ENCODE measurements at places on chromosomes 13 and 19.
A peak's percentile ranks its signal among the peaks of the same experiment; 100 is the strongest.

DNA sequence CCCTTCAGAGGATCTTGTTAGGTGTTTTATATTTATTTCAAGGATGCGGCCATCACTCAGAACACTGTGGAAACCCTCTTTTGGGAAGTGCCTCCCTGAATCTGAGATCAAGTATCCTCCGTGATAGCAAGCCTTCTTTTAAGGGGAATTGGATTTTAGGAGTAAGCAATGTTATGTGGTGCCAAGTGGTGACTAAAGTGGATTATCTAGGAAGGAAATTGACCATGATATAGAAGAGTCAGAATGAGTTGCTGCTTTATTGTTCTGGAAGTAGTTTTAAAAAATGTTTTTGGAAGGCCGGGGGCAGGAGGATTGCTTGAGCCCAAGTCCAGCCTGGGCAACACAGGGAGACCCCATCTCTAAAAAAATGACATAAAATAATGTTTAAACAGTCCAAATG is 6.7 kb downstream of the ERCC5 start:
- no peak overlapping the region for H3K4me3 ChIP-seq
- H3K4me1 ChIP-seq: peaks cover 25% of the 10 kb centered on the region
- H3K27me3 ChIP-seq: no peaks in the 10 kb centered on the region
- H3K27ac ChIP-seq: no peak overlapping the region

DNA sequence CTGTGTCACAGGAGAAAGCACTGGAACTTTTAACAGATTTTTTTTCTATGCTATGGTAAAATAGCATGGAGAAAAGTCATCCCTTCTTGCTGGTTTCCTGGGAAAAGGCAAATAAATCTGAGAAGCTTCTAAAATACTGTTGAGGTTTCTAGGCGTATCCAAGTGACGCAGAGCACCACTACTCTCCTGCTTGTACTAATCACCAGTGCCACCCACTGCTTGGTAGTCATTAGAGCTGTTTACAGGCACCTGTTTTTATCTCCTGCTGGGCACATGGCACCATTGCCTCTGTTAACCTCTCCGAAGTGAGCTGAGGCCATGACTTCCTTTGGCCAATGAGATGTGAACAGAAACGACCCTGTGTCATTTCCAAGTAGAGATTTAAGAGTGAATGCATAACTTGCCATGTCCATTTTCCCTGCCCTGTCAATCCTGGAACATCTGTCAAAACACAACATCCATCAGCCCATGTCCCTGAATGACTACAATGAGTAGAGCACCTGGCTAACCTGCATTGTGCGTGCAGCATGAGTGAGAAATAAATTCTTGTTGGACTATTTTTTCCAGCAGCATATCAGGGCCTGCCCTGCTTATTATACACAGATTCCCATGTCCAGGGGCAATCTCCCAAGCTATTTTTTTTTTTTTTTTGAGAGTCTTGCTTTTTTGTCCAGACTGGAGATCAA is 17.3 kb upstream of the OXGR1 start:
- H3K27ac ChIP-seq: no peak overlapping the region
- no peak overlapping the region for H3K4me3 ChIP-seq
- no peaks in the 10 kb centered on the region for H3K36me3 ChIP-seq
- no peak for DNase-seq
- peaks cover 9% of the 10 kb centered on the region for H3K27me3 ChIP-seq

DNA sequence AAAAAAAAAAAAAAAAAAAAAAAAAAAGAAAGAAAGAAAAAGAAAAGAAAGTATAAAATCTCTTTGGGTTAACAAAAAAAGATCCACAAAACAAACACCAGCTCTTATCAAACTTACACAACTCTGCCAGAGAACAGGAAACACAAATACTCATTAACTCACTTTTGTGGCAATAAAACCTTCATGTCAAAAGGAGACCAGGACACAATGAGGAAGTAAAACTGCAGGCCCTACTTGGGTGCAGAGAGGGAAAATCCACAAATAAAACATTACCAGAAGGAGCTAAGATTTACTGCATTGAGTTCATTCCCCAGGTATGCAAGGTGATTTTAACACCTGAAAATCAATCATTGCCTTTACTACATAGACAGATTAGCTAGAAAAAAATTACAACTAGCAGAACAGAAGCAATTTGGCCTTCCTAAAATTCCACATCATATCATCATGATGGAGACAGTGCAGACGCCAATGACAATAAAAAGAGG is 9.6 kb upstream of the CEACAM5 start:
- no peak overlapping the region for H3K4me3 ChIP-seq
- H3K4me1 ChIP-seq: peaks cover 4% of the 10 kb centered on the region
- H3K36me3 ChIP-seq: no peaks in the 10 kb centered on the region

- H3K36me3 ChIP-seq: no peaks in the 10 kb centered on the region
- no peak for DNase-seq
- peaks cover 1% of the 10 kb centered on the region for H3K27me3 ChIP-seq
Measured at GRCh38 chr19:52748336-52748950, 13.6 kb upstream of the ZNF611 start.

DNA sequence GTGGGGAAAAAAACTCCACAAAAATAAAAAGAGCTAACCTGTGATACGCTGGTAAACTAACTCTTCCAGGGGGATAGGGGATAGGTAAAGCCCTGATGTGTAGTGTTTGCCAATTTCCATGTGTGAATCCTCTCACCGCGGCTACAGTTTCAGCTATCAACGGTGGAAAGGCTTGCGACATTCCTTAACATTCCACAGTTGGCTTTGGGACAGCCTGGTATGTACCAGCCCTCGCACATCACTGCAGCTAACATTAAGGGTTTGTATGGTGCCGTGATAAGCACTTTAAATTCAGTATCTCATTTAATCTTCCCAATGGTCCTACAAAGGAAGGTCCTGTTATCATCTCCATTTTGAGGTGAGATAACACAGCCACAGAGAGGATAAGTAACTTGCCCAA is 112.4 kb downstream of the KATNAL1 start:
- DNase-seq: no peak
- H3K4me1 ChIP-seq: peaks cover 7% of the 10 kb centered on the region
- H3K36me3 ChIP-seq: no peaks in the 10 kb centered on the region
- H3K4me3 ChIP-seq: no peak overlapping the region
- H3K27me3 ChIP-seq: no peaks in the 10 kb centered on the region
- H3K27ac ChIP-seq: no peak overlapping the region

DNA sequence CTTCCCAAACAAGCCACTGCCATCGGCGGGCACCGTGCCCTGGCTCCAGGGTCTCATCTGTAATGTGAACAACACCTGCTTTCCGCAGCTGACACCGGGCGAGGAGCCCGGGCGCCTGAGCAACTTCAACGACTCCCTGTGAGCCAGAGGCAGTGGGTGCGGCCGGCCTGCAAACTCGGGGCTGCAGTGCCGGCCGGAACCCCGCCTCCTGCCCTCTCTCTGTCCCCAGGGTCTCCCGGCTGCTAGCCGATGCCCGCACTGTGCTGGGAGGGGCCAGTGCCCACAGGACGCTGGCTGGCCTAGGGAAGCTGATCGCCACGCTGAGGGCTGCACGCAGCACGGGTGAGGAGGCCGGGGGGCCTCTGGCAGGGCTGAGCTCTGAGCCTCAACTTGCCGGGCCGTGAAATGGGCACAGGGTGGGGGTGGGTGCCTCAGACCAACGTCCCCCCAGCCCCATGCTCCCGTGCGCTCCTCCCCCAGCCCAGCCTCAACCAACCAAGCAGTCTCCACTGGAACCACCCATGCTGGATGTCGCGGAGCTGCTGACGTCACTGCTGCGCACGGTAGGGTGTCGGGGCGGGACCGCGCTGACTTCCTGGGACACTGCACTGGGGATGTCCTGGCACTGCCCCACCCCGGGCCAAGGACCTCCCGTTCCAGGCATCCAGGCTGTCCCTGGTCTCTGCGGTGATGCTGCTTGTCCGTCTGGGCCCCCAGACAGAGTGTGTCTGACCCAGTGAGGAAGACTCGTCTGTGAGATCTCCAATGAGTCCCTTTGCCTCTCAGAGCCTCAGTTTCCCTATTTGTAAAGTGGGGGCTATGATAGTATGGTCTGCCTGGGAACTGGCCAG is 2.2 kb downstream of the ABCA7 start:
- H3K4me1 ChIP-seq: peaks cover 30% of the 10 kb centered on the region
- H3K36me3 ChIP-seq: peaks cover 16% of the 10 kb centered on the region
- no peak for DNase-seq
- H3K27me3 ChIP-seq: no peaks in the 10 kb centered on the region
- no peak overlapping the region for H3K27ac ChIP-seq

DNA sequence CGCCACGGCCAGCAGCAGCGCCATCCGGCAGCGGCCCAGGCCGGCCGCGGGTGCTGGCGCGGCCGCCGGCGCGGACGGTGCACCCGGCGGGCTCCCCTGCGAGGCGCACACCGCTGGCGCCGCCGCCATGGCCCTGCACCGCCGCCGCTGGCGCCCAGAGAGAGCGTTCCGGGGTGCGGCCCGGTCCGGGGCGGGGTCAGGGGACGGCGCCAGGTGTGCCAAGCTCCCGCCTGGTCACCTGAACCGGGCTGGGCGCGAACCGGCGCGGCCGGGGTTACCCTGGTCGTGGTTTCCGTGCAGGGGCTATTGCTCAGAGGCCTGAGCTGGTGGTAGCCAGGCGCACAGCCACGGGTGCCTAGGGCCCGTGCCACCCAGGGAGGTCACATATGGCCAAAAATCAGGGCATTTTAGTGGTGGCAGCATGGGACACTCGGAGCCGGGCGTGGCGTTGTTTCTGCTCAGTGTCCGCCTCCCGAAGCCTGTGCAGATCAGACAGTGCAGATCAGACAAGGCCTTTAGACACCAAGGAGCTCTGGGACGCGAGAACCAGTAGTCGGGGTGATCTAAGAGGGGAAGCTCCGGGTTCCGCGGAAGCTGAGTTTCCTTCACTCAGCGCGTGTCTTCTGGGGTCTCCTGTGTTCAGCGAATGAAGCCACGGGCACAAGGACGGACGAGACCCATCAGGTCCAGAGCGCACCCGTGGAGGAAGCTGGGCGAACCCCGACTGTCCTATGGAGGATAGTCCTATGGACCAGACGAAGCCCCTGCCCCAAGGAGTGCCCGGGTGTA is at the start of gene TMEM238:
TSS of gene TMEM238 (minus strand) at position 162 of the 789 bp plus-strand sequence. CDS start at position 129, 33 bp downstream.
- H3K36me3 ChIP-seq: peaks cover 11% of the 10 kb centered on the region
- peak within 1 kb of the TSS; percentile 98 for H3K27ac ChIP-seq
- peaks cover 41% of the 10 kb centered on the region for H3K4me1 ChIP-seq
- DNase-seq: peak; percentile 68
- H3K27me3 ChIP-seq: no peaks in the 10 kb centered on the region
- peak within 1 kb of the TSS; percentile 100 for H3K4me3 ChIP-seq

- H3K27me3 ChIP-seq: no peaks in the 10 kb centered on the region
- no peak for DNase-seq
- no peaks in the 10 kb centered on the region for H3K4me1 ChIP-seq
- no peak overlapping the region for H3K27ac ChIP-seq
Measured at GRCh38 chr13:58879114-58879513, 1247.6 kb downstream of the PCDH17 start.

DNA sequence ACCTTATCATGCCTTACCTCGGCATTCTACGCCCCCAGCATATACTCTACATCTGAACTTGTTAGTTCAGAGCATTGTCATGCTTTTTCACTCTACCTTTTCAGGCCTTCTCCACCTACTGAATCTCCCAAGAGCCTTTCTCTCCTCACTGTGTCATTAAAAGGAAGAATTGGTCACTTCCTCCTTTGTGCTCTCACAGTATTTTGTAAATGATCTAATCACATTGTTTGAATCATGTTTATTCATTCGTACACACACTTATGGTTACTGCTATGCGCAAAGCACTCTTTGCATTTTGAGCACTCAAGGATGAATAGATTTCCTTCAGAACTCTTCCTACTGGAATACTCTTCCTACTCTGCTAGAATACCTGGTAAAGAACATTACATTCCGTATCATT is 15.8 kb upstream of the ELF1 start:
- H3K4me1 ChIP-seq: peaks cover 15% of the 10 kb centered on the region
- H3K36me3 ChIP-seq: no peaks in the 10 kb centered on the region
- no peak overlapping the region for H3K4me3 ChIP-seq
- no peaks in the 10 kb centered on the region for H3K27me3 ChIP-seq

DNA sequence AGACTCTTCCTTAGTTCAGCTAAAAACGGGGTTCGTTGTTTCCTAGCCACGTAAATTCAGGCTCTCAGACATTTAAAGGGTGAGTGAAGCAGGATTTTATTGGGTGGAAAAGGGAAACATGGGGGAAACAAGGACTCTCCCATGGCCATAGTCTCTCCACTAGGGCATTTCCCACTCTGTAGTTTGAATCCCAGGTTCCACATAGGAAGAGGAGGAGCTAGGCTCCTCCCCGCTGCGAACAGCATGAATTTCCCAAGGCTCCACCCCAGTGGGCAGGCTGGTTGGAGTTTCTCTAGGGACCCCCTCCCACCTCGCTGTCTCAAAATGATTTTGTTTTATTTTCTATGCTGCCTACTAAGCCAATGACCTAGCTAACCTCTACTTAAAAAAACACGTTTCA is 2170.8 kb upstream of the PCDH20 start:
- H3K4me1 ChIP-seq: no peaks in the 10 kb centered on the region
- H3K4me3 ChIP-seq: no peak overlapping the region
- DNase-seq: no peak
- H3K27me3 ChIP-seq: no peaks in the 10 kb centered on the region

- no peak overlapping the region for H3K4me3 ChIP-seq
- no peaks in the 10 kb centered on the region for H3K4me1 ChIP-seq
- no peaks in the 10 kb centered on the region for H3K27me3 ChIP-seq
- DNase-seq: no peak
Measured at GRCh38 chr13:109400209-109400608, 386.2 kb downstream of the IRS2 start.

GRCh38 chr19:49779731-49780555 is 13.1 kb downstream of the AP2A1 start:
- peak overlapping the region; percentile 80 for H3K27ac ChIP-seq
- DNase-seq: no peak
- H3K36me3 ChIP-seq: peaks cover 23% of the 10 kb centered on the region
- peak overlapping the region; percentile 59 for H3K4me3 ChIP-seq

- DNase-seq: no peak
- no peaks in the 10 kb centered on the region for H3K4me1 ChIP-seq
- H3K4me3 ChIP-seq: no peak overlapping the region
- H3K36me3 ChIP-seq: no peaks in the 10 kb centered on the region
Measured at GRCh38 chr13:53005626-53006025, 23.0 kb upstream of the OLFM4 start.

DNA sequence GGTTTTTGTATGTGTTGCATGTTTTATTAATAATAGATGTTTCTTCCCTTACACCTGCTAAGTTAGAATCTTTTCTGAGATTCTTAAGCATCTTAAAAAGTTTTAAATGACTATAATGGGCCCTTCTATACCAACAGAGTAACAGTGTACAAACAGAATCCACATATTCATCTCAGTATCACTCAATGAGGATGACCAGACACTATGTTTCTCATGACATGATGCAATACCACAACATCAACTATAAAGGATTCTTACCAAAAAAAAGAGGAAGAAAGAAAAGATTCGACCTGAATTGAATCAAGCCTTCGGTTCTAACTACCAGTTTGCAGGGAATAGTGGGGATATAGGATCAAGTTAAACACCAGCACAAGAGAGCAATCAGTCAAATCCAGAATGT is 56.5 kb downstream of the INTS6 start:
- no peak overlapping the region for H3K4me3 ChIP-seq
- H3K27me3 ChIP-seq: no peaks in the 10 kb centered on the region
- H3K4me1 ChIP-seq: peaks cover 21% of the 10 kb centered on the region
- peak overlapping the region; percentile 46 for H3K27ac ChIP-seq
- H3K36me3 ChIP-seq: peaks cover 14% of the 10 kb centered on the region
- DNase-seq: no peak

GRCh38 chr19:39448271-39448670 is 2.9 kb downstream of the SUPT5H start:
- H3K4me3 ChIP-seq: peak overlapping the region; percentile 68
- peaks cover 26% of the 10 kb centered on the region for H3K36me3 ChIP-seq
- peaks cover 56% of the 10 kb centered on the region for H3K4me1 ChIP-seq
- no peaks in the 10 kb centered on the region for H3K27me3 ChIP-seq
- H3K27ac ChIP-seq: peak overlapping the region; percentile 88
